ENCODE measurements at places on chromosomes 7 and 10.
A peak's percentile ranks its signal among the peaks of the same experiment; 100 is the strongest.

GRCh38 chr7:30510124-30511075 lies 5.8 kb upstream of the GGCT start:
- DNase-seq = peak; percentile 19

GRCh38 chr10:101047268-101047667 lies 14.5 kb upstream of the KAZALD1 start:
- no peak for DNase-seq

- peak; percentile 30 for DNase-seq
These were observed 458.8 kb downstream of the SORCS1 start for GRCh38 chr10:106705681-106706100.

DNA sequence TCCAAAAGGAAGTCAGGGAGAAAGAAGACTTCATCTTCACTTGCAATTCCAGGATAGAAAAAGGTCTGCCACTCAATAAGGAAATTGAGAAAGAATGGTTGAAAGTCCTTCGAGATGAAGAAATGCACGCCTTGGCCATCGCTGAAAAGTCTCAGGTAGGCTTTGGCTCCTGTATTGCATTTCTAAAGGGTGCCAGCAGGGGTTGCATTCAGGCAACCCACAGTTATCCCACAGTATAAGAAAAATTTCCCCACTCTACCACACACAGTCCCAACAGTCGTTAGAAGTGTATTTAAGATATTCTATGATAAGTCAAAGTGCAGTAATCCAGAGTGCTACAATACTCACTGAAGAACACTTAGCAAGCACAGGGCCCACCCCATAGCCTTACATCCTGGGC lies 93.4 kb upstream of the FGL2 start:
- DNase-seq = no peak

GRCh38 chr10:35335133-35336083 lies 901 bp upstream of the CCNY start:
- no peak for DNase-seq

- no peak for DNase-seq
These were observed 240.7 kb downstream of the TSPAN12 start for GRCh38 chr7:120617275-120617674.
